Tibial nerve (tissue), 4 donors: ENCODE measurements at places on chromosomes 13 and 19. TPM values are rescaled to one million over a fixed set of nuclear protein-coding genes. Genes with fewer than 3 reads are reported as not detected.
A peak's percentile ranks its signal among the peaks of the same experiment; 100 is the strongest.

FCAR gene
- total RNA-seq, result 2.1 TPM

DNA sequence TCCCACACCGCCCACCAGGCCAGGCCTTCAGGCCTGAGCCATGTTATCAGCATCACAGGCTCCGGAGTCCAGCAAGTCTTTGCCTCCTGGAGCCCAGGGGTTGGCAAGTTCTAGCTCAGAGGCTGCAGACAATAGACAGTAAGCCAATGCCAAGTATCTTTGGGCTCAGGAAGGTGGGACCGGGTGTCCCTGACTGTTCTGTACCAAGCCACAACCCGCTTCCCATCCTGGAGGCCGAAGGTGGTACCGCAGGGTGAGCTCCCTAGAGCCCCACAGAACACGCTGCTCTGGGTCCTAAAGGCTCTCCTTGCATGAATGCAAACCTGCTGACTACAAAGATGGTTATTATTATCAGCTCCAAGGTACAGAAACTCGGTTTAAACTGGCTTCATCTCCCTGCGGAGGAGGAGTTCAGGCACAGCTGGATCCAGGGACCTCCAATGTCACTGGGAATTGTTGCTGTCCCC is 5.5 kb upstream of the FSTL3 start:
- no peaks in the 10 kb centered on the region for H3K27me3 ChIP-seq
- H3K27ac ChIP-seq, result no peak overlapping the region
- DNase-seq, result no peak
- H3K4me1 ChIP-seq, result peaks cover 17% of the 10 kb centered on the region
- H3K36me3 ChIP-seq, result no peaks in the 10 kb centered on the region
- H3K4me3 ChIP-seq, result no peak overlapping the region

- H3K27ac ChIP-seq, result no peak overlapping the region
- DNase-seq, result no peak
- no peaks in the 10 kb centered on the region for H3K4me1 ChIP-seq
- no peak overlapping the region for H3K4me3 ChIP-seq
- no peaks in the 10 kb centered on the region for H3K36me3 ChIP-seq
Measured at GRCh38 chr13:113996912-113997745, 23.3 kb upstream of the C13orf46 start.

DNA sequence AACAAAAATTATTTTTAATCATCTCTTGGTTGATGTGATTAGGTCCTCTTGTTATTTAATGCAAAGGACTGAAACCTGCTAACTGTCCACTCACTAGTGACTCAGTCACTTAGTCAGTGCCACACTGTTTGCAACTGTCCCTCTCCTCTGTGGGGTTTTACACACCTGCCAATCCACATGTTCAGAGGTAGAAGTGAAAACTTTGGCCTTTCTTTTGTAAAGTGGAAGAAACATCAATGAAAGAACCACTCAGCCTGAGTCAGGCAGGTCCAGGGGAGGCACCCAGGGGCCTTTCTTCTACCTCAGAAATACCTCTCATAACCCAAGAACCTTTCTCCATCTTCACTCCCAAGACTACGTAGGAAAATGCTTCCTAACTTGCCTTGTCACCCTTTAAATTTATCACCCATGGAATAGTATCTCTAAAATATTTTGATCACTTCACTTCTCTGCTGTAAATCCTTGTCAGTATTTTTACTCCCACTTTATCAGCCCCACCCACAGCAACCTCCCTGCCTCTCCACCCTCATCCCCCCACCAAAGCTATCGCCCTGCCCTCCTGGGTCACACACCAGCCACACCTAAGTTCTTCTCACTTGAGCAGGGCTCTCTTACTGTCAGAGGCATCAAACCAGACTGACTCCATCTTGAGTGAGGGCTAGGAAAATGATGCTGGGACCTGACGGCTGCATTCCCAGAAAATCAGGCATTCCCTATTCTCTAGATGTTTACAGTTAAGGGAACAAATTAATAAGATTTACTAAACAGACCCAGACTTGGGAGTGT is 29.6 kb upstream of the EEF1AKMT1 start:
- no peak overlapping the region for H3K27ac ChIP-seq
- H3K27me3 ChIP-seq, result no peaks in the 10 kb centered on the region
- H3K4me3 ChIP-seq, result no peak overlapping the region
- H3K36me3 ChIP-seq, result no peaks in the 10 kb centered on the region
- no peak for DNase-seq
- no peaks in the 10 kb centered on the region for H3K4me1 ChIP-seq

- no peak for DNase-seq
- H3K36me3 ChIP-seq, result peaks cover 12% of the 10 kb centered on the region
- H3K27ac ChIP-seq, result peak overlapping the region; percentile 89
- peaks cover 44% of the 10 kb centered on the region for H3K4me1 ChIP-seq
Measured at GRCh38 chr19:3609779-3610719, 3.4 kb upstream of the TBXA2R start.
